Non-pigmented ciliary epithelial cell (primary cell): ENCODE measurements at places on chromosomes 4 and X.

- no peak for DNase-seq
Observed at GRCh38 chr4:82293304-82293703, 80.5 kb downstream of the HNRNPD start.

GRCh38 chr4:30828264-30828926 is 108.2 kb downstream of the PCDH7 start:
- DNase-seq = no peak

DNA sequence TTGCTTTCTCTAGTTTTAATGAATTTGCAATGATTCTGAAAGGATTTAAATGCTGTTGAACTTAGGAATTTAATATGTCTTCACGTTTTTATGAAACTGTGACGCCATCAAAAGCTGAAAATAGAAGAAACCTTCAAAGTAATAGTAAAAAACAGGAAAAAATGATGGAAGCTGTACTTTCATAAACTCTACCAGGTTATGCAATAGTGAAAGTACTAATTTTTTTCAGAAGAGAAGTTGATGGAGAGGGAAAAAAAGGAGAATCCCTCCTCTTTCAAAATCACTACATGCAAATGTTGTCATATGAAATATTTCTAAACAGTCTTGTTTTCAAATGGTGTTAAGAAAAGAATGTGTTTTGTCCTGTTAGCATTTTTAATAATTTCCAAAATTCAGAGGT is 73.6 kb downstream of the ZNF330 start:
- DNase-seq = no peak

- DNase-seq = no peak
Observed at GRCh38 chr4:129278868-129279267, 182.9 kb downstream of the C4orf33 start.

DNA sequence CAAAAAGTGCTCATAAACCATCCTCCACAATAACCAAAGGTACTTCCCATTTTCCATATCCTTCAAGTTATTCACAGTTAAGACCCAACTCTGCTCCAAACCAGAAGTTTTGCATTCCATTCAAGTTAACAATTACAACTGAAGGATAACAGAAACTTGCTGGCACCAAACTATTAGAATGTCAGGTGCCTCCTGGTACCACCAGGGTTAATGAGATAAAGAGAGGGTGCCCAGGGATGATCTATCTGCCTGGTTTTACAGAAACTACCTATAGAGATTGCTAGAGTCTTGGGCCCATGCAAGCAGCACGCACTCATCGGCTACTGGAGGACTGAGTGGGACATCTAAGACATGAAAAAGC is 114.6 kb downstream of the RBM47 start:
- no peak for DNase-seq

- no peak for DNase-seq
Observed at GRCh38 chr4:183797011-183797444, 108.1 kb upstream of the STOX2 start.

- DNase-seq = no peak
Observed at GRCh38 chrX:41322821-41323603, 10.9 kb upstream of the DDX3X start.

DNA sequence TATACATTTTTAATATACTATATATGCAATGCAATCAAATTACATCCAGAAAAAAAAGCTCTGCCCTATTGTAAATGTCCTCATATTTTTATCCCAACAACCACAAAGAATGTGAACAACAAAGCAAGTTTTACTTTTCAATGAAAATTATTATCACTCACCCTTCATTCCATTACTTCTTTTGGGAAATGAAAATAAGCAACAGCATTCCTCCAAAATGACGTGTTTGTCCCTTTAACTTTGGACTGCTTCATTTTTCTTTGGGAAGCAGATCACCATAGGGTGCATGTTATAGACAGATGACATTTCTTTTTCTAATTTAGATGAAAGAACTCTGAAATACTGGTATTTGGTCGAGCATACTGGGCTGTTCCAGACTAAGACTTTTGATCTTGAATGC is 667.1 kb upstream of the BOD1L1 start:
- no peak for DNase-seq

DNA sequence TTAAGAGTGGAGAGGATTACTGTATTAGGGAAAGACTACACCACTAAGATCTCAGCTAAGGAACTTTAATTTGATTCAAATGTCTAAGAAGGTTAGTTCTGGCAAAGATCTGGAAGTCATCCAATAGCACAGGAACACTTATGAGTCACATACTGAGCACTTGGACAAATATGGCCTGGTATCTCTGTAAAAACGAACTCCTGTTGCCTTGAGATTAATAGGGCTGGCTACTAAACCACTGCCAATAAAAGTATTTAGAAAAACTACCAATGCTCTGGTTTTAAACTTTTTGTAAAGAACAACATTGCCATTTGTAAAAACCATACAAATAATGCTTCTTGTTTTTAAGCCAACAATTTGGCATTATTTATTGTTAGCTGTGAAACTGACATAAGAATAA is 70.5 kb downstream of the SEC24D start:
- peak; percentile 96 for DNase-seq
